Amygdala (tissue), 56 donors: ENCODE measurements at places on chromosomes 16 and 17.

- DNase-seq: no peak
Measured at GRCh38 chr16:53821957-53822625, 118.1 kb downstream of the FTO start.

- no peak for DNase-seq
Measured at GRCh38 chr16:10578474-10579316, 1.7 kb downstream of the EMP2 start.

- no peak for DNase-seq
Measured at GRCh38 chr16:46843898-46844642, 13.1 kb upstream of the C16orf87 start.

DNA sequence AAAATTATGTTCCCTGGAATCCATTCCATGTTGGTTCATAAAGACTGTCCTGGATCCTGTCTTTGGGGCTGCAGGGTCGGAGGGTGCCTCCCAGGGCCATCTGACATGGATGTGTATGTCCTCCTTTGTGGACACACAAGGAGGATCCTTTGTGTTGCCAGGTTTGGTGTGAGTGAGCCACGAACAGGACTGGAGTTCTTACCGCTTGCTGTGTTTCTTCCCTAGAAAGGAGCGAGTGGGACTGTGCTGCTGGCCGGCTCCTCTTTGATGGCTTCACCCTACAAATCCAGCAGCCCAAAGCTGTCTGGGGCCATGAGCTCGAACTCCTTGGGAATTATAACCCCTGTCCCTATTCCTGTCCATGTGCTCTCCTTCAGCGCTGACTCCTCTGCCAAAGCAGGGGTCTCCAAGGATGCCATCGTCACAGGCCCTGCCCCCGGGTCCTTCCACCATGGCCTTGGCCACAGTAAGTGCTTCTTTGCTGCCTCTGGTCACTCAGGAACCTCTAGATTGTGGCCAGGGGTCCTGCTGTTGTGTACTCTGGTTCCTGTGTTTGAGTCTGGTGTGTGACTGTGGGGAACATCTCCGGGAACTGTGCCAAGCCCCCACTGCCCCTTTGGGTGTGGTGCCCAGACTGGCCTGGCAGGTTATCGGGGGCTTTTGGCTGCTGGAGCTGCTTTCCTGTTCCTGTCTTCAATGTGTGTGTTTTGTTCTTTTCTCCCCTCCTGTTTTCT, 29.5 kb downstream of the UBN1 start:
- DNase-seq: no peak

- no peak for DNase-seq
Measured at GRCh38 chr16:53132406-53132805, 77.6 kb downstream of the CHD9 start.

DNA sequence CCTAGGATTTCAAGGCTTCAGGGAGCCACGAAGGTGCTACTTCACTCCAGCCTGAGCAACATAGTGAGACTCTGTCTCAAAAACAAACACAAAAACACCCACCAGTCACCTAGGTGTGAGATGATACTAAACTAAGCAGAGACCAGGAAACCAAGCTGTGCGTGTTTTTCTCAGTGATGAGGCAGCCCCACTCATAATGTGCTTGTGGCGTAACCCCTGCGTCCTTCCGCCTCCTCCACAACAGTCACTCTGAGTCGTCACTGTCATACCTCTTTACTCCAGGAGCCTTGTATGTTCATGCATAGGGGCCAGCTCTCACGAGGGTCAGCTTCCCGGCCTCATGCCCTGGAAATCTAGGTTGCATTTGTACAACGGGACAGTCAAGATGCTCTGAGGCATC, 31.1 kb upstream of the SLC47A1 start:
- DNase-seq: no peak

- no peak for DNase-seq
Measured at GRCh38 chr17:39791111-39791992, 53.6 kb downstream of the GRB7 start.

GRCh38 chr16:17658881-17659280, 188.1 kb upstream of the XYLT1 start:
- DNase-seq: no peak

GRCh38 chr17:45867702-45868101, 23.0 kb downstream of the SPPL2C start:
- DNase-seq: no peak
